CD4-positive, CD25-positive, alpha-beta regulatory T cell (primary cell): ENCODE measurements at places on chromosomes 1 and 21. TPM values are rescaled to one million over a fixed set of nuclear protein-coding genes. Genes with fewer than 3 reads are reported as not detected.

DNA sequence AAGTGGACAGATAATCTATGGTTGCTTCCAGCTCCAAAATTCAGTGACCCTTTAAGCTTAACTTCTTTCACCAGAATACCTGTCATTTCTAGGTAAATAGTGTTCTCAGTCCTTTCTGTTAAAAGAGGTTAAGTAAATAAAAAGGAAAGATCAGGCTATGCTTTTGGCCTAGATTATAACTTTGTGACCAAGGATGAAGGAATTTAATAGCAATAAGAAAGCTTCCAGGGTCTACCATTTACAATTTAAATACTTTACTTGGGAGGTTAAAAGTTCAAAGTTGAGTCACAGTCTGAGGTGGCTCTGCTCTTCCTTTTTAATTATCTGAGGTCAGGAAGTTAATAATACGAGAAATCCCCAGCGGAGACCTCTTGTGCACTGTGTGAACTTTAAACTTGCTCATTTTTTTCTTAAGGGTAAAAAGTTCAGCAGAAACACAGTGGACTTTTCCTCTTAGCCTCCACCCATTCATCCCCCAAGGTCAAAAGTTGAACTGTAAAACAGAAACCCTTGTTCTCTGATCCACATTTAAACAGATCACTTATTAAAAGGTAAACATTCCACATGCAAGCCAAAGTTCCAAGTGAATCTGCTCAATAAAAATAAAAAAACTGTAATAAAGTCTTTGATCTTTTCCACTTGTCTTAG is 187.1 kb downstream of the NRIP1 start:
- no peak for DNase-seq
- H3K4me1 ChIP-seq: no peaks in the 10 kb centered on the region
- no peak overlapping the region for H3K4me3 ChIP-seq
- no peak overlapping the region for H3K27ac ChIP-seq
- H3K36me3 ChIP-seq: no peaks in the 10 kb centered on the region
- H3K27me3 ChIP-seq: no peaks in the 10 kb centered on the region

The CATSPERE gene
- 0.49 TPM for total RNA-seq

DNA sequence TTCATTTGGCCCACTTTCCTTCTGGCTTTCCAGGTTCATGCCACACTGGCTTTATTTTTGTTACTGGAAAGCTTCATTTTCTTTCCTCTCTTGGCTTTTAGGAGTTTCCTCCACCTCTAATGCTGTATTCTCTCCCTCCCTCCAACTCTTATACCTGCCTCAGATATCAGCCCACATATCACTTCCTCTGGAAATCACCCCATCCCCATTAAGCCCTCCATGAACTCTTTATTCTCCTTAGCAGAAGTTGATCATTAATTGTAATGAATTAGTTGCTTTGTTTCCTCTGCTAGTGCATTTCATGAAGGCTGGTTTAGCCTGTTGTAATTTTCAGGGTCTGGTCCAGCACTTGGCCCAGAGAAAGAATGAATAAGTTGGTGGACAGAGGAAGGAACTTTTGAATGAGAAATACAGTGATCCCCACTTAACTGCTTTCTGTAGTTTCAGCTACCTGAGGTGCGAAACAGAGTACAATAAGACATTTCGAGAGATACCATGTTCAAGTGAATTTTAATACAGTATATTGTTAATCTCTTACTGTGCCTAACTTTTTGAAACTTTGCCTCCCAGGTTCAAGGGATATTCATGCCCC is 1.7 kb downstream of the SOAT1 start:
- peak overlapping the region; percentile 95 for H3K27ac ChIP-seq
- H3K4me3 ChIP-seq: peak overlapping the region; percentile 99
- H3K4me1 ChIP-seq: peaks cover 50% of the 10 kb centered on the region
- H3K27me3 ChIP-seq: no peaks in the 10 kb centered on the region

GRCh38 chr1:43879996-43880395 is 53.6 kb upstream of the ARTN start:
- H3K27ac ChIP-seq: no peak overlapping the region
- DNase-seq: no peak
- peaks cover 3% of the 10 kb centered on the region for H3K4me1 ChIP-seq
- no peaks in the 10 kb centered on the region for H3K27me3 ChIP-seq
- H3K4me3 ChIP-seq: no peak overlapping the region

GRCh38 chr1:234561319-234561718 is 48.7 kb downstream of the IRF2BP2 start:
- H3K27me3 ChIP-seq: no peaks in the 10 kb centered on the region
- H3K36me3 ChIP-seq: no peaks in the 10 kb centered on the region
- no peak for DNase-seq
- no peaks in the 10 kb centered on the region for H3K4me1 ChIP-seq
- no peak overlapping the region for H3K4me3 ChIP-seq
